Activated naive CD4-positive, alpha-beta T cell (primary cell): ENCODE measurements at places on chromosomes 2 and 18.

DNA sequence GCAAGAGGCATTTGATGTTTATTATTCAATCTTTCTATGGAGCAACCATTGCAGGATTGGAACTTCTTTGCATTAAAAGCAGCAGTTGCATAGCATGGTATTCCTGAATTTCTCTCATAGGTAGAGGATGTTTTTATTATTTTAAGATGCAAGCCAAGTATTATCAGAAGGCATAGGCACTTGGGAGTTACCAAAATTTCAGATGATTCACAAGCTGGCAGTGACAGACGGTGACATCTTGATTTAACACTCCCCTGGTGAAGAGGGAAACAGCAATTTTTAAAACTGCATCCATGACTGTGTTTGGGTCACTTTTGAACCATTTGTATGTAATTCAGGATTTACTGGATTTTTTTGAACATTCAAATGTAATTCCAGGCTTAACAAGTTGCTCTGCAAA, 654.3 kb downstream of the SLC4A3 start:
- DNase-seq: no peak

DNA sequence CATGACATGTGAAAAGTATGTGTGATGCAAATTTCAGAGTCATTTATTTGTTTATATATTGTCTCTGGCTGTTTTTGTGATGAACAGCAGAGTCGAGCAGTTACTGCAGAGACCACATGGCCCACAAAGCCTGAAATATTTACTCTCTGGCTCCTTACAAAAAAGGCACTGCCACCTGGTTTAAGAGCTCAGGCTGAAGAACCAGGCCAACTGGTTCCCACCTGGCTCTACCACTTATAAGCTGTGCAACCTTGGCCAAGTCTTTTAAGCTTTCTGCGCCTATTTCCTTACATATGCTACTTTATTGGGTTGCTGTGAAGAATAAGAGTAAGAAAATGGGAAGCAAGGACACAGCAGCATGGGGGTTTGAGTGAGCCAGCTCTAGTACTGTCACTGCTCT, 207.6 kb downstream of the L3MBTL4 start:
- no peak for DNase-seq

GRCh38 chr2:47520302-47520630, 117.3 kb downstream of the MSH2 start:
- no peak for DNase-seq

DNA sequence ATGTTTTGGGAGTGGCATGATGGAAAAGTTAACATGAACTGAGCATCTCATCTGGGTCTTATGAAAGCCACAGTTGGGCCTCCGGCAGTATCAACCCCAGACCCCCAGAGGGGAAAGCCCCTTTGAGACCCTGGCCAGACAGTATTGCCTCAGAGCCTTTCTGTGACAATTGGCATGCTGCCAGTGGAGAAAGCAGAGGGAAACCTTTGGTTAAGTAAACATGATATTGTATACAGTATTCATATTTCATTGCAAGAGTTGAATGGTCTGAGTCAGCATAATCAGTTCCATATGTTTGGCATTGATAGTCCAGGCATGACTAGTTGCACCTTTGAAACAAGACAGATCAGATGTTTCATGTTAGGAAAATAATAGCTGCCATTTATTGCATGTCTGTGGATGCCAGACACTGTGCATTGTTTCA, 20.0 kb downstream of the MERTK start:
- DNase-seq: no peak

DNA sequence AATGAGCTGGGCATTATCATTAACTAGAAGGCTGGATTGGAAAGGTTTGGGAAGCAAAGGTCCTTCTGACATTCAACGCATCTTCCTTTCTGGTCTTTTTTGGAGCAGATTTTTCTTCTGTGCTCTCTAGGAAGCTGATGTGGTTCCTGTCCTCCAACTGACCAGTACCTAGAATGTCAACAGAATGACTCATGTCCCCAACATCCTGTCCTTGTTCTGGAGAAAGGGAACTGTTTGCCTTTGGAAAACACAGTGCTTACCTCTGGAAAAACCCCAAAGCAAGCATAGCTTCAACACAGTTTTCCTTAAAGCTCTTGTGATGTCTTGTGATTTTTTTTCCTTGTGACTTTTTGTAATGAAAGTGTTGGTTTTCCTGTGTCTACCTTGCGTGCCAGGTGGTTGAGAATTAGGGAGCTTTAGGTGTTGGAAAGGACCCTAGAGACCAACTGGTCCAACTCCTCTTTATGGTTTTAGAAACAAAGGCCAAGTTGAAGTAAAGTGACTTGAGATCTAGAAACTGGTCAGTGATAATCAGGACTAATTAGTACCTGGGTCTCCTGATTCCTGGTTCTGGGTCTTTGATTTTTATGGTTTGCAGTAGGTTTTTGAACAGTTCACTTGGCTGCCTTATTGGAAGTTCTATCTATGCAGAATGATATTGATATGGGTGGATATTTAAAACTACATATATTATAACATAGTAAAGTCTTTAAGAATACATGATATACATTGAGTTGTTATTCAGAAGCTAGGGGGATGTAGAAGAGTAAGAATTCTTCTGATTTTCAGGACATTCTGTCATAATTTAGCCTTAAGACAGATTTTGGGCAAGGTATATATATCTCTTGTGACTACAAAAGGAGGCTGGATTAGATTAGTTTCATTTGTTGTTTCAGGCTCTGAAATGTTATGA, 70.5 kb downstream of the FMNL2 start:
- DNase-seq: no peak
